WTC11 (cell line): ENCODE measurements at places on chromosomes 12 and 14. TPM values are rescaled to one million over a fixed set of nuclear protein-coding genes. Genes with fewer than 3 reads are reported as not detected.

DNA sequence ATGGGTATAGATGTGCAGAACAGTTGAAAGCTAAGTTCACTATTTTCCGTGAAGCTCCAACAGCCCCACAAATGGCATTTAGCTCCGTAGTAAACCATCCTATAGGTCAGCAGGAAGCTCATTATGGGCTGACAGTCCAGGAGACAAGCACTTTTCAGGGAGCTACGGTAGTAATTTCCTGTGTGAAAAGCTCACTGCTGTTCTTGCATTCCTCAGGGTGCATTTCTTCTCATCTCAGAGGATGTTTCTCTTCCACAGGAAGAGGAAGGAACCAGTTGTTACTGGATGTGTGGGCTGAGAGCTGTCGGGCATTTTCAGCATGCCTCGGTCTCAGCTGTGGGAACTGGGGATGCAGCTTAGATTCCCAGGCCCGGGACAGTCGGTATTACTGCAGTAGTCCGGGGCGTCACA lies 72.8 kb downstream of the GALNT4 start:
- DNase-seq, result peak; percentile 70

ANO4 gene
- total RNA-seq, result 1.8 to 2.6 TPM (median 2.2 TPM) in 3 replicates

DNA sequence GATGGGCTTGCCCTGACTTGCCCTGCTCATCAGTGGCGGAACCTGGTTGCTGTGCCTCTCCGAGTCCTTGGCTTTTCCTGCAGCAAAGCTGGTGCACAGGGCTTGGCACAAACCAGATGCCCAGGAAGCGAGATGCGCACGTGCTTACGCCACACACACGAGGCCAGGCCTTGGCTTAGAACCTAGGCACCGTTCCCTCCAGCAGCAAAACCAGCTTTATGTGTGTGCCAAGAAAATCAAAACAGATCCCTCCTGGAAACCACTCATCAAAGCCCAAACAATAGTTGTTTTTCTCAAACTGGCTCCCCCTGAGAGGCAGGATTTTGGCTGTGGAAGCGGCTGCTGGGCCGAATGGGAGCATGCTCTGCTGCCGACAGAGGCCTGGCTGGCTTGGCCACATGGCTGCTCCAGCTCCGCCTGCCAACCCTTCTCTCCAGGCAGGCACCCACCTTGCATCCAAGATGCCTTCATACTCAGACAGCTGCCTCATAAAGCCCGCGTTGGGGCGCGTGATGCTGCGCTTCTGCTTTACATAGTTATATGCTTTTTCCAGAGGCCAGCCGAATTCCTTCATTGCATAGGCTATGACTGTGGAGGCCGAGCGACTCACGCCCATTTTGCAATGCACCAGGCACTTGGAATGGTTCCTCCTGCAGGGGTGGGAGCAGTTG lies 58.7 kb downstream of the SSH1 start:
- DNase-seq, result no peak

TRIAP1 gene
- total RNA-seq, result 59.5 to 75.3 TPM (median 60.4 TPM) in 3 replicates

PRMT5 gene
- 119 to 124 TPM (median 123 TPM) in 3 replicates for total RNA-seq

DNA sequence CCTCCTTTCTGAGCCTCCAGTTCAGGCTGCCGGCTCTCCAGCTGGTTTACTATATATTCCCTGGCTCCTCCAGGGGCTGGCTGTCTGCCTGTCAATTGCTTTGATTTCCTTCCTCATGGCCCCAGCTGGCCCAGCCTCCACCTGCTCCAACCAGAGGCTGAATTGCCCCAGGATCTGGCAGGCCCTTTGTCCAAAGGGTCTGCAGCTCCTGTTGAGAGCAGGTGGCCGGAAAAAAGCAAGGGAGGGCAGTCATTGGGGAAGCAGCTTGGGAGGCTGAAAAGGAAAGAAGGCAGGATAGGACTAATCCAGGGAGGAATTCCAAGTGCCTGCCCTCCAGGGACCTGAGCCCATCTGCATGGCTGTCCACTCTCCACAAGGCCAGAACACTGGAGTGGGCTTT lies 25.3 kb downstream of the PAH start:
- no peak for DNase-seq

GRCh38 chr12:131058700-131059099 lies 105.0 kb downstream of the ADGRD1 start:
- DNase-seq, result no peak
